Common myeloid progenitor, CD34-positive (primary cell): ENCODE measurements at places on chromosomes 6 and 20.

DNA sequence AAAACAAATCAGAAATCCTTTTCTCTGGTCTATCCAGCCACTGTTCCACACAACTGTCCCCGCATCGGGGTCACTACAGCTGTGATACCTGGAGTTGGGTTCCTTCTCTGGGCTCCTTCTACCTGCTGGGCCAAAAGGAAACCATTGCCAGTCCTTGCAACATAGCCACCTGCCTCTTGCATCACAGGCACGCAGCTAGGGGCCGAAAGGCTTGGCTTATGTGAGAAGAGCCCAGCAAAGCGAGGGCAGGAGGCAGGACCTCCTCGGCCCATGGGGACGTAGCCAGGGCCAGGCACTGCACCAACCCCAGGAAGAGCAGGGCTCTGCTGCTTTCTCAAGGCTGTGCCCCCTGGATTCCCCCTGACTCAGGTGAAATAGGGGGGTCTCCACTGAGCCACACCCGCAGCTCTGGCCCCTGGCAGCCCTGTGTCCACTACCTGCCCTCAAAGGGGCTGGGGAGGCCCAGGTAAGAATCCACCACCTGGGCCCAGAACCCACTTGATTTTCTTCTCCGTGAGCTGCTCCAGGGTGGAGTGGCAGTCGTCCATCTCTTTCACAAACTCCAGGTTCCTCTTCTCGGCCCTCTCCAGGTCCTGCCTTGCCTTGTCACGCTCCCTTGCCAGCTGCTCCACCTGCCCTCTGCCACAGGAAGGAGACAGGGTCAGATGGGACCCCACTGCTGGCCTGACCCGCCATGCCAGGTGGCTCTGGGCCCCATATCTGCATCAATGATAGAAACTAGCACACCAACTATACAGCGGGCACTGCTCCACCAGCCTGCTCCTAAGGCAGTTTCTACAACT, 88.9 kb downstream of the GINS1 start:
- H3K36me3 ChIP-seq = no peaks in the 10 kb centered on the region
- no peak overlapping the region for H3K27ac ChIP-seq
- H3K4me1 ChIP-seq = no peaks in the 10 kb centered on the region

DNA sequence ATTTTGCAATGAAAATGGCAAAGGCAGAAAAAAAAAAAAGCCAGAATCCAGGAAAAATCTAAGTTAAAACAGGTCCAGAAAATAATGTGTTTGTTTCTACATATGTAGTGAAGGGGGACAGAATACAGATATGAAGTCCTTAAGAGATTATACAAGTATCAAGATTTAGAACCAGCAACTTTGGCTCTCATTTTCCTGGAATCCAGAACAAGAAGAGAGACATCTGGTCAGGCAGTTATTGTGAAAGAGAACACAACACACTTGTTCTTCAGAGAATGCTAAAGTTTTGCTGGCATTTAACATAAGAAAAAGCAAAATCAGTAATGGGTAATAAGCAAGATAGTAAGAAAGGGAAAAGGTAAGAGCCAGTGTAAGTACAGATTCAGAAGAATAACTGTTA, 21.1 kb downstream of the BAG2 start:
- no peaks in the 10 kb centered on the region for H3K27me3 ChIP-seq
- H3K4me3 ChIP-seq = no peak overlapping the region
- no peak for DNase-seq
- peaks cover 6% of the 10 kb centered on the region for H3K36me3 ChIP-seq
- H3K4me1 ChIP-seq = no peaks in the 10 kb centered on the region

GRCh38 chr20:32111753-32112152, 2.2 kb downstream of the TM9SF4 start:
- no peak overlapping the region for H3K27ac ChIP-seq
- no peaks in the 10 kb centered on the region for H3K36me3 ChIP-seq
- H3K4me1 ChIP-seq = peaks cover 18% of the 10 kb centered on the region
- no peaks in the 10 kb centered on the region for H3K27me3 ChIP-seq

DNA sequence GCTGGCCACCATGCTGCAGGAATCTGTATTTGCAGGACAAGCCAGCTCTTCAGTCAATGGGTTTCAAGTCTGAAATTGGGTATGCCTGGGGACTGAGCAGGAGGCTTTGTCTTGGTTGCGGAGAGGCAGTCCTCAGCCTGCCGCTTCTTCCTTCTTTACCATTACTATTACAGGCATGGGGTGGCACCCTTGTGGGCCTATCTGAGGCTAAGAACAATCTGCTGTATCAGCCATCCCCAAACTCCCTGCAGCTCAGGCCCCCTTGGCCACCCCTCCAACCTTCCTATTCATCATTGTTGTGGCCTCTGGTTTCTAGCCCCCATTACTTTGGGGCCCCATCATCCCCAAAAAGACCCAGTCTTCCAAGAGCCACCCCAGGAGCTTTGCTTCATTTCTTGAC, 289.2 kb upstream of the FOXQ1 start:
- H3K4me3 ChIP-seq = no peak overlapping the region
- no peaks in the 10 kb centered on the region for H3K4me1 ChIP-seq
- H3K36me3 ChIP-seq = no peaks in the 10 kb centered on the region
- H3K27ac ChIP-seq = no peak overlapping the region
- H3K27me3 ChIP-seq = peaks cover 19% of the 10 kb centered on the region

- peak overlapping the region; percentile 94 for H3K27ac ChIP-seq
- H3K27me3 ChIP-seq = no peaks in the 10 kb centered on the region
- H3K4me3 ChIP-seq = no peak overlapping the region
Observed at GRCh38 chr6:26205625-26206574, 118.7 kb downstream of the HFE start.

GRCh38 chr6:119584088-119584487, 234.5 kb upstream of the MAN1A1 start:
- H3K36me3 ChIP-seq = no peaks in the 10 kb centered on the region
- no peak overlapping the region for H3K27ac ChIP-seq
- H3K4me1 ChIP-seq = no peaks in the 10 kb centered on the region
- no peaks in the 10 kb centered on the region for H3K27me3 ChIP-seq

DNA sequence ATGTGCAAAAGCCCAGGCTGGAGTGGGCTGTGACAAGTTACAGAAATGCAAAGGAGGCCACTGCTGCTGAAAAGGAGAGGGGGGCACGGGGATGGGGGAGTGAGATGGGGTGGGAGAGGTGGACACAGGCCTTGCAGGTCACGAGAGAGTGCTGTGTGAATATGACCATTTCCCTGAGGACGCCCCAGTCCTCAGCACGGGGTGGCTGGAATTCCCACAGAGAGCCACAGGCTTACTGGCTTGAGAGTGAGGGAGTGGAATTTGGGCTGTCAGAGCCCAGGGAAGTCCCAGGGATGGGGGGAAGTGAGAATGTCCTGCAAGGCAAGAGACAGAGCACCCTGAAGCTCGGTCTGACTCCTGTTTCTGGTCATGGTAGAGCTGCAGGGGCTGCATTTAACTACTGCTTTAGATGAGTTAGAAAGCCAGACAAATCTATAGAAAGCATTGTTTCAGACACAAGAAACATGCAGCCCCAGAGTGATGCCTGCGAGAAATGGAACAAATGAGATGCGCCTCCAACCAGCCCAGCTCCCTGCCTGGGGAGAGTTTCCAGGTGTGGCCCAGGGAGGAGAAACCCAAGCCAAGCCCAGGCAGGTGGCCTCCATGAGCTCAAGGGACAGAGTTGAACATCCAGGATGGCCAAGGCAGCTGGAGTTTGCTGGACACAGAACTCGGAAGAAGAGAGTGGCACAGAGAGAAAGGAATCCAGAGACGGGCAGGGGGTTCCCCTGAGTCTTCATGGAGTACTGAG, 30.5 kb downstream of the NPEPL1 start:
- H3K27ac ChIP-seq = no peak overlapping the region
- no peaks in the 10 kb centered on the region for H3K36me3 ChIP-seq
- H3K4me3 ChIP-seq = no peak overlapping the region
- H3K4me1 ChIP-seq = no peaks in the 10 kb centered on the region
- no peak for DNase-seq
